NCI-H510A treated with DMSO at 0.1 percent for 48 hours (cell line): ENCODE measurements at places on chromosomes 6 and 20.

- DNase-seq, result peak; percentile 98
Observed at GRCh38 chr6:32984622-32985389, 16.4 kb downstream of the BRD2 start.

GRCh38 chr6:158485431-158485830 is 74.5 kb upstream of the TMEM181 start:
- DNase-seq, result no peak

- DNase-seq, result no peak
Observed at GRCh38 chr6:125057392-125058246, 95.4 kb downstream of the RNF217 start.

DNA sequence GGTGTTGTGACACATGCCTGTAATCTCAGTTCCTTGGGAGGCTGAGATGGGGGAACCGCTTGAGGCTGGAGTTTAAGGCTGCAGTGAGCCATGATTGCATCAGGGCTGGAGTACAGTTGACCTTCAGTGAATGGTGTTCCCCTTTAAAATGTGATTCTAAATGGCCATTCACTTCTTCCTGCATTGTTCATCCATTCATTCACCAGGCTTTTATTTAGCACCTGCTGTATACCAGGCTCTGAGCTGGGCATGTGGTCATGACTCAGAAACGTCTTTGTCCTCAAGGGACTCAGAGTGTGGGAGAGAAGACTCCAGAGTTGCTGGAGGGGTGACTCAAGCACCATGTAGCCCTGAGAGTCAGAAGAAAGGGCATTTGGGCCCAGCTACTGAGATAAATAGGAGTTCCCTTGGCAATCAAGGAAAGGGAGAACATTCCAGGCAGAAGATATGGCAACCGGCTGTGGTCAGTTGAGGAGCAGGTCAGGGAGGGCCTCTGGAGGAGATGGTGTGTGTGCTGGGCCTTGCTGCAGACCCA is 101.1 kb downstream of the DLGAP4 start:
- no peak for DNase-seq

- DNase-seq, result no peak
Observed at GRCh38 chr6:12351672-12352071, 61.5 kb downstream of the EDN1 start.

GRCh38 chr6:27544612-27545260 is 71.8 kb upstream of the ZNF184 start:
- DNase-seq, result no peak

- DNase-seq, result no peak
Observed at GRCh38 chr6:132126150-132126549, 175.0 kb upstream of the CCN2 start.

GRCh38 chr6:2749969-2750600 is 637 bp downstream of the MYLK4 start:
- DNase-seq, result peak; percentile 60

DNA sequence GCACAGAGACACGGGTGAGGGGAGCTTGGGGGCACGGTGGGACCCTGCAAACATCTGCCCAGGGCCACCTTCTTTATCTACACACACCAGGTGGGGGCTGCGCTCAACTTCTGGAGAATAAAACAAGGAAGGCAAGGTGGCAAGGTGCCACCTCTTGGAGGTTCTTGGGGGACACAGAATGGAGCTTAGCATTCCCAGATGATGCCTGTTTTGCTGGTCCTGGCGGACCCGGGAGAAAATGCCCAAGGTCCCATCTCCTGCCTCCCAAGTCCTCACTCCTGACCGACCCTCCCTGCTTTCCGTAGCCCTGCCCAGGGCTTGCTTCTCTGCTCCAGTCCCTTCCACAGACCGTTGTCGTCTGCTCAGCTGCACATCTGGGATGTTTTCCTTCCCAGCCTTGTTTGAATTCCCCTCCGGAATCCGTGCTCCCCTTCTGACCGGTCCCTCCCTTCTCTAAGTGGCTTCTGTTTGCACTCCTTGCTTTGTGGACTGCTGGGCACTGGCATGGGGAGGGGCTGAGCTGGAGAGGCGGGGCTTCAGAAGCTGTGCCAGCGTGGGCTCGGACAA is 13.1 kb downstream of the ITPR3 start:
- DNase-seq, result peak; percentile 84
